GM19239 (cell line): ENCODE measurements at places on chromosomes 5 and 9.

DNA sequence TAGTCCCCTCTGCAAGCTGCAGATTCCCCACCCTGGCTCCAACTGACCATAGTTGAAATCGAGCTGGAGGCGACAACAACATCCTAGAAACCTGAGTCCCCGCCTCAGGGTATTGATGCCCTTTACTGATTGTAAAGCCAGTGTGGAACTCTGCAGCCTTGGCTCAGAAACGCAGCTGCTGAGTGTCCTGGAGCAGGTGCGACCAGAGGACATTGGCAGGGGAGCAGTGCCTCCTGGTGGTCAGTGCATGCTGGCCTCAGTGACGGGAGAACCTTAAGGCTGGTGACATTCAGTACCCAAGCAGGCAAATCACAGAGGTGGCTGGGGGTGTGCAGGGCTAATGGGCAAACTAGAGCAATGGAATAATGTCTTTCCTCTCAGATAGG, 20.4 kb upstream of the ZNF354B start:
- no peak for DNase-seq

- peak; percentile 40 for DNase-seq
Observed at GRCh38 chr9:134475011-134475790, 148.9 kb downstream of the RXRA start.

DNA sequence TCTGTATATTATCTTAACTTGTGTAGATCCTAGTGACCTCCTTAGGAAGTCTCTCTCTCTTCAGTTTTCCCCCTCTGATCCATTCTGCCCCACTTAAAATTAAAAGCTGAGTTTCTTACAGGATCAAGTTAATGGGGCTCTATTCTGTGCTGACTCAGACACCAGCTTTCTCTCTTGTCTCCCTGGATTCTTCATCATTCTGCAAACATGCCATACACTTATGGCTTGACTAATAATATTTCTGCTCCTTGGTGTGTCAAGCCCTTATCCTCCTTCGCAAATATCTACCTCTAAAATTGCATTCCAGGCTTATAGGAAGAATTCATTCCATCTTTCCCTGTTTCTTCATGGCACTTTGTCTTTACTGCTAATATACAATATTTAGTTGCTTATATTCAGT, 18.1 kb downstream of the LRRC70 start:
- no peak for DNase-seq

- DNase-seq = no peak
Observed at GRCh38 chr5:196350-196749, 5.1 kb downstream of the LRRC14B start.

- no peak for DNase-seq
Observed at GRCh38 chr5:89277816-89278215, 394.8 kb upstream of the MEF2C start.

GRCh38 chr5:102483736-102484135, 15.1 kb downstream of the SLCO6A1 start:
- no peak for DNase-seq

DNA sequence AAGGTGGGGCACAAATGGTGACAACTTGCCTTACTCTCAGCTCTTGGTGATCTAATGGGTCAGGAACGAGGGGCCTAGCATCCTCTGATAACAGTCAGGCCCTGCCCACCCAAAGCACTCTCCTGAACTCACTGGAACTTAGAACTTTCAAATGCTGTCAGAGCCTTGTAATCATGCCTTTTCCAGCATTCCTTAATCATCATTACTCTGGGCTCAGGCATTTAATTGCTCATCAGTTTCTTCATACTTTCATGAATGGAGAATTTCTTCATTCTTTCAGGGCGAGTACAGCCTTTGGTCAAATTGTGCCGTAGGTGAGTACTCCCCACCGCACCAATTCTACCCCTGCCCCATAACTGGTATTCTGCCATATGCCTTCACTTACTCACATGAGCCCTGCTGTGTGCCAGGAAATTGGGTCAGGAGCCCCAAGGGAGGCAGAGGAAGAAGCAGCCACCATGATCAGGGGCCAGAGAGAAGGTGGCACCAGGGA, 30.2 kb upstream of the DUSP1 start:
- DNase-seq = no peak

GRCh38 chr5:173527671-173528070, 88.8 kb downstream of the BOD1 start:
- no peak for DNase-seq

GRCh38 chr5:44740660-44741059, 68.1 kb upstream of the MRPS30 start:
- no peak for DNase-seq

- no peak for DNase-seq
Observed at GRCh38 chr9:129173296-129174101, 4.6 kb downstream of the IER5L start.
